Caco-2 (cell line): ENCODE measurements at places on chromosomes 11 and 22. TPM values are rescaled to one million over a fixed set of nuclear protein-coding genes. Genes with fewer than 3 reads are reported as not detected.

GRCh38 chr22:20562607-20563465 lies 55.4 kb downstream of the MED15 start:
- no peak for DNase-seq

MAPK8IP2 gene
- total RNA-seq = 3.2 and 3.9 TPM in 2 replicates

DEFB131B gene
- total RNA-seq = not detected in 2 replicates

THAP7 gene
- total RNA-seq = 29.1 and 30.6 TPM in 2 replicates

DNA sequence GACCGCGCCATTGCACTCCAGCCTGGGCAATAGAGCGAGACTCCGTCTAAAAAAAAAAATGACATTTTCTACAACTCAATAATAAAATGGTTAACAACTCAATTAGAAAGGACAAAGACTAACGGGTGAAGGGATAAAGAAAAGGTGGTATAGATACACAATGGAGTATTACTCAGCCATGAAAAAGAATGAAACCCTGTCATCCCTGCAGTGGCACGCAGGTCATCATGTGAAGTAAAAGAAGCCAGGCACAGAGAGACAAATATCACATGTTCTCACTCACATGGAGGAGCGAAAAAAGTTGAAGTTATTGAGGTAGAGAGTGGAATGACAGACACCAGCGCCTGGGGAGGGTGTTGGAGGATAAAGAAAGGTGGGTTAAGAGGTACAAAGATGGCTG lies 39.0 kb downstream of the WNT7B start:
- no peak for DNase-seq

DNA sequence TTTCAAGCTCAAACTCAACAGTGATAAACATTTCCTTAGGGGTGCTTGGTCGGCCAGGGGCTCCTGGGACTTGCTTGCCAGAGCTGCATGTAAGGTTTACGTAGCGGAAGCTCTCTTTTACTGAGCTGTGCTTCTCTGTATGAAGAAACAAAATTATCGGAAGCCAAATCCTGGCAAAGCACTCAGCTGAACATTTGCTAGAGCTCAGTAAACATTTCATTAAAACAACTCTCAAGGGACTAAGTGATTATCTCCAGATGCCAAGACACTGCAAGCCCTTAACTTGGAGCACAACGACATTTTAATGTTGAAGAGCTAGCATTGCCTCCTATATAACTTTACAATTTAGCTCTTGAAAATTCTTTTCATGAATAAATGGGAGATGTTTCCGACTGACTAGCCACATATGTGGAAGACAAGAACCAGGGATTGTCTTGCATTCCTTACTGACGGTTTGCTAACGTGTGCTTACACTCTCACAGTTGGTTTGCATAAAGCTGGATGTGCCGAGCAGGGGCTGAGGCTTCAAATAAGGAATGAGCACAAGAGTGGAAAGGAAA lies 43.4 kb downstream of the SCUBE2 start:
- DNase-seq = no peak

GRCh38 chr11:124793466-124794278 lies 6.5 kb downstream of the MSANTD2 start:
- peak; percentile 79 for DNase-seq

LRRC10B gene
- 0.34 TPM in 1 of 2 replicates, not detected in the other for total RNA-seq

OOSP3 gene
- 0.39 TPM in 1 of 2 replicates, not detected in the other for total RNA-seq

GRCh38 chr22:40594924-40595323 lies 41.6 kb downstream of the MRTFA start:
- peak; percentile 75 for DNase-seq

DNA sequence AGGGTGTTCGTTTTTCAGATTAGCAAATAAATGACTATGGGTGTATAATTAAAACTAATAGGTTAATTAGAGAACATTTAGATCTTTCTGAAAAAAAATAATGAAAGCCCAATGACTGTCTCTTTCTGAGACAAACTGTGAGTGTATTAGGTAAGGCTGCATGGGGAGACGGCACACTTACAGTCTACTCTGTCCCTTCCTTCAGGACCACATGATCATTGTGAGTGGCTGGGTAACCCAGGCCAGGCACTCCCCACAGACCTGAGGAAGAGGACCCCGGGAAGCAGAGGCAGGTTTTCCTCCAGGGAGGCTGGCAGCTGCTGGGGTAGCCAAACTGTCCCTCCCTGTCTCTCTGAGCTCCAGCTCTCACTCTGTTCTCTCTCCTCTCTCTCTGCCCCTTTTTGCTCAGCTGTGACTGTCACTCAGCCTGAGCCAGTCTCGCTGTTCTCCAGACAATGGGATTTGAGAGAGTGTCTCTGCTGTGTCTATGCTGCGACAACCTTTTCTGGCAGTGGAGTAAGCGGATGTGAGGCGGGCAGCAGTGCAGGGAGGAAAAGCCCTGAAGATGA lies 83.1 kb upstream of the NCAM1 start:
- DNase-seq = no peak

GAL3ST1 gene
- 8.9 and 14.2 TPM in 2 replicates for total RNA-seq

DNA sequence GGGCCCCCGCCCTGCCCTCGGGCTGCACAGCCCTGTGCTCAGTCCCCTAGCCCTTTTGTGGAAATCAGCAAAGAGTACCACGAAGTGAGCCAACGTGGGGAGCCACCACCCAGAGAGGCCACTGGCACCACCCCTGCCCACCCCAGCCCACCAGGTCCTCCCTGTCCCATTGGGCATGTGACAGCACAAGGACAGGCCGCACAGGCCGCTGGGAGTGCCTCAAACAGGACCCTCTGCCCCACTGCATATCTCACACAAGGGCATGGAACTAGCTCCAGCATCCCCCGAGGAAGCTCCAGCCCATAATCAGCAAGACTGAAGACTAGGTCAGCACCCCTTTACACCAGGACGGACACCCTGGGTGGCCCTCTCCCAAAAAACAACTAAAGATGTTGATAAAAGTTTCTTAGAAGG lies 29.7 kb downstream of the GNB1L start:
- DNase-seq = no peak

- no peak for DNase-seq
Measured at GRCh38 chr11:8440649-8441048, 153.4 kb downstream of the STK33 start.

KIRREL3 gene
- total RNA-seq = not detected in 2 replicates

- no peak for DNase-seq
Measured at GRCh38 chr22:20108757-20109230, 7.1 kb upstream of the RANBP1 start.

DNA sequence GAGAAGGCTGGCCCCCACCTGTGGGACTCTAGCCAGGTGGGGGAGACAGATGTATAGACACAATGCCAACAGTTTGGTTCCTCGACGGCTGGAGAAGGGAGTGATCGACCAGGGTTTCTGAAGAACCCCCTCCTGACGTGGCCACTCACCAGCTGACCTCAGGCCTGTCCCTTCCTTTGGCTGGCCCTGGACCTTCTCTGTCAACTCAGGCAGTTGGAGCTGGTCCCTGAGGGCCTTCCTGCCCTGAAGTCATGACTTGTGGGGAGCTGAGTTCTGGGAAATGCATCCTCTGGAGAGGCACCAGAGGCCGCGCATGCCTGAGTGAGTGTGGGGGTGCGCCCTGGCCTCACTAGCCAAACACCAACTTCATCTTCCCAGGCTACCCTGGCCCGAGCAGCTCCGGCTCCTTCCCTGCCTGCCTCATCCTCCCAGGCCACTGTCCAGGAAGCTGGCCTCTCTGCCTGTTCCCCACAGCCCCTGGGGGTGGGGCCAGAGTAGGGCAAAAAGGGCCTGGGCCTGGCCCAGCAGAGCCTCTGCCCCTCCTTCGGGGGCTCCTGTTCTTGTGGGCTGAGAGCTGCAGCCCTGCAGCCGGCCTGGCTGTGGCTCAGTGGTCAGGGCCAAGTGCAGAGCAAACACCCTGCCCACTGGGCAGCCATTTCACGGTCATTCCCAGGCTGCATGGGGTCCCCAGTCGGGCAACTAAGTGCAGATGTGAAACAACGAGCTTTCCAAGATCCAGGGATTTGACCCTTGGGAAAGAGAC lies 23.6 kb downstream of the TXN2 start:
- DNase-seq = no peak

DNA sequence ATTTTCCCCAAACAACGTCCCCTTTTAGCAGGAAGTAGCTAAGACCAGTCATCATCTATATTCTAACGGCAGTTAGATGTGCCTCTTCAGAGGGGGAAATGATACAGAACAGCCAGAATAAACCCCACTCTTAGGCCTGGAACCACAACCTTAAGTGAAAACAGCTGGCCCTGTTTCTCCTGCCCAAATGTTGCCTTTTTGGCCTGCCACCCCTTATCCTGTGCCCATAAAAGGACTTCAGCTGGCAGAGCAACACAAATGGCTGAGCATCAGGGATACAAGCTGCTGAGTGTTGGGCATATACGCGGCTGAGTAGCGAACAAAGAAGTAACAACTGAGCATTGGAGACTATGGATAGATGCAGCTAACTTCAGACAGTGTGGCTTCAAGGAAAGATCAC lies 1491.4 kb downstream of the LRRC4C start:
- DNase-seq = no peak

POU2AF2 gene
- total RNA-seq = not detected in 2 replicates

MRGPRF gene
- 0.14 TPM in 1 of 2 replicates, not detected in the other for total RNA-seq

SCT gene
- total RNA-seq = not detected in 2 replicates

GRCh38 chr11:79425463-79425862 lies 15.4 kb downstream of the TENM4 start:
- no peak for DNase-seq

DNA sequence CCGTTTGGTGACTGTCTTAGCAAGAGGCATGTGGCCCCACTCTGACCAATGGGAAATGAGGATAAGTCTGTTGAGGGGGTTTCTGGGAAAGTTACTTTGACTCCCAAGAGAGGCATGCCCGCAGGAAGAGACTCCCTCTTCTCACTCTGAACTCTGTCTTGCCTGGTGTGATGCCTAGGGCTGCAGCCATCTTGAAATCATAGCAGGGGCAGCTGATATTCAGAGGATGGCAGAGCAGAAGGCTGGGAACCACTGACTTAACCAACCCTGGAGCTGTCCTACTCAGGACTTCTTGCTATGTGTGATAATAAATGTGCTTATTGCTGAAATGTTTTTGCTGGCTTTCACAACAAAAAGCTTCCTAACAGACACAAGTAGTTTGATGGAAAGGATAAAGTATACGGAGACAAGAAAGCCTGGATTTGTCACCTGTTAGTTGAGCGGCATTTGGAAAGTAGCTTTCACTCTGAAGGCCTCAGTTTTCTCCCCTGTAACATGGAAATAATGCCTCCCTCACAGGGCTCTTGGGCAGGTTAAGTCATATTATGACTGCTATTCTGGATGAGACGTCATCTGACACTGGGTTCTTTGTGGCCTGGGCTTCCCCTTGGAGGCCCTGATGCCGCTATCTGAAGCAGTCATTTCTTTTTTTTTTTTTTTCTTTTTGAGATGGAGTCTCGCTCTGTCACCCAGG lies 128.5 kb downstream of the CEP164 start:
- DNase-seq = no peak

DNA sequence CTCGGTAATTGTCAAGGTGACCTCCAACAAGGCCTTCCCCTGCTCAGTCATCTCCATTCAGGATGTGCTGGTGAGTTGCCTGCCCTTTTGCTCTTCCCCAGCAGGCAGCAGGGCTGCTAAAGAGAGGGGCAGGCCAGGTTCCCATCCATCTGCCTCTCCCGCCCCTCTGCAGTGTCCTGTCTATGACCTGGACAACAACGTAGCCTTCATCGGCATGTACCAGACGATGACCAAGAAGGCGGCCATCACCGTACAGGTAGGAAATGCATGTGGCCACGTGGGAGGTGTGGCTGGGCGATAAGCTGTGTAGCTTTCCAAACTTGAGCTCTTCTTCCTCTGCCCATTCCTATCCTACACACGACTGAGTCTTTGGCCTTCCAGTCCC lies 4.0 kb downstream of the SIDT2 start:
- DNase-seq = no peak

LARGE2 gene
- 62.3 and 67.4 TPM in 2 replicates for total RNA-seq

GRCh38 chr11:119130662-119131061 lies 9.3 kb downstream of the HINFP start:
- no peak for DNase-seq

- DNase-seq = no peak
Measured at GRCh38 chr11:75406338-75406777, 7.0 kb downstream of the RPS3 start.

VWCE gene
- total RNA-seq = 17.7 and 18.6 TPM in 2 replicates

DNA sequence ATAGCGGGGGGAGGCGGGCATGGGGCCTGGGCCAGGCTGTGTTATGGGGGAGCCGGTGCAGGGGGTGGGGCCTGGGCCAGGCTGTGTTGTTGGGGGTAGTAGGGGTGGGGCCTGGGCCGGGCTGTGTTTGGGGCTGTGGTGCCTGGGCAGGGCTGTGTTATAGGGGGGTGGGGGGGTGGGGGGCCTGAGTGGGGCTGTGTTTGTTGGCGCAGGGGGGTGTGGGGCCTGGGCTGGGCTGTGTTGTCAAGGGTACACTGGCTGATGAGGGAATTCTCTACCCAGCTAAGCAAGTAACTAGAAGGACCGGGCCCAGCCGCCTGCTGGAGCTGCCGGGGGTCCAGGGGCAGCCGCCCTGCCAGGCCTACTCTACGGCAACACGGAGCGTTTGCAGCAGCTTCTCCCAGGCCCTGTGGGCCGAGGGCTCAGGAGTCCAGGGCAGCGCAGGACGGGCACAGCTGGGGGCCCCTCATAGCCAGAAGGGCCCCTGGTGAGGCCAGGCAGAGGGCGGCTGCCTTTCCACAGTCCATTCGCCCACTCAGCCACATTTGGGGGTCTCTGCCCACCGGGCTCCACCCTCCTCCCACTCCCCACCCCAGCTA lies 10.1 kb upstream of the PIM3 start:
- no peak for DNase-seq

TBX1 gene
- total RNA-seq = 4.2 and 5.3 TPM in 2 replicates

DNA sequence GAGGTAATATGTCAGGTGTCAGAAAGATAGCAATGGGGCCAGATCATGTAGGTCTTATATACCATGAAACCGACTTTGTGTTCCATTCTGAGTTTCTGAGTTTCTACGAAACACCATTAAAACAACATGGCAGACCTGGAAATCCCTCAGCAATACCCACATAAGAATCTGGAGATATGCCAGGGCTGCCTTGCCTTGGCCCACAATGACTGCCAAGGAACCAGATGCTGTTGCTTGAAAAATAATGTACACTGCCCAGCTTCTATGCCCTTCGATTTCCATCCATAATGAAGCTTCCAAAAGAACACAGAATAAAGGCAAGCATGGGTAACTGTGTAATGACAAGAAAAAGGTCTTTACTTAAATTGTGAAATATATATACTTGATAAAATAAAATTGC lies 277.4 kb downstream of the SOX6 start:
- DNase-seq = no peak
